Right renal pelvis (tissue), 4 donors: ENCODE measurements at places on chromosomes 7 and 10. TPM values are rescaled to one million over a fixed set of nuclear protein-coding genes. Genes with fewer than 3 reads are reported as not detected.

GRCh38 chr10:73803680-73804286, 7.6 kb downstream of the NDST2 start:
- no peak for DNase-seq

- no peak for DNase-seq
These were observed 77.9 kb upstream of the SAMD8 start for GRCh38 chr10:75033399-75034130.

- no peak for DNase-seq
These were observed 203.9 kb downstream of the TEX36 start for GRCh38 chr10:125479059-125479458.

The NOD1 gene
- 8.9 TPM for polyA plus RNA-seq

GRCh38 chr7:26691886-26692285, 172.5 kb downstream of the SKAP2 start:
- no peak for DNase-seq

DNA sequence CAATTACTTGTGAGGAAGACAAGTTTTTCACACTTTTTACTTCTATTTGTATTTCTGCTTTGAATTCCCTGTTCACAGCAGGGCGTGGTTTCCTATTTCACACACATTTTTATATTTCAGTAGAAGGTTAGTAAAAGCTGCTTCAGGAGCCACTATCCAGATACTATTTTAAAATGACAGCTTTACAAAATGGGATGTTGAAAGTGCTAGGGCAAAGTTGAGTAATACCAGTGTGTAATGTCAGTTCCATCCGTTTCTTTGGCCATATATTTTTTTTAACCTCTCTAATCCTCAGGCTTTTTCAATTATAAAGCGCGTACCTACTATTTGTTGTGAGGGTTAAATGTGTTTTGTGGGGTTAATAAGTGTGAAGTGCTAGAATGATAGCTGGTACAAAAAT, 276.6 kb downstream of the GPR158 start:
- no peak for DNase-seq

- no peak for DNase-seq
These were observed 19.6 kb upstream of the AGAP5 start for GRCh38 chr10:73717556-73717955.

DNA sequence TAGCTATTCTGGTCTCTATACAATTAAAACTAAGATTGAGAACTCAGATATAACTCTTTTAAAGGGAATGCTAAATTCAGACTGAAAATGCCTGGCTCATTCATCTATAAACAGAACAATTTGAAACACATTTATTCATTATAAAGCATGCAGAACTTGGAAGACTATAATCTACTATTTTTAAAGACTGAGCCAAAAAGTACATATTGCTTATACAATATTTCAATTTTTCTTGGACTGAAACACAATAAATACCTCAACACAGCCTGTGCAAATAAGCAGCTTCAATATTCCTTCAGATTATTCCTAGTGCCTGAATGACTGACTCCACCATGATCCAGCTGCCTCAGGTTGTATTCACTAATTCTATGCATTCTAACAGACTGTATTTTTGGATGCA, 15.5 kb upstream of the PHYH start:
- no peak for DNase-seq

GRCh38 chr10:64288404-64288803, 767.2 kb downstream of the REEP3 start:
- no peak for DNase-seq

- no peak for DNase-seq
These were observed 57.0 kb downstream of the KLRG2 start for GRCh38 chr7:139426258-139427028.

The WNT8B gene
- 1.3 TPM for polyA plus RNA-seq

GRCh38 chr10:22314852-22315251, 1.3 kb upstream of the COMMD3 start:
- DNase-seq, result no peak

DNA sequence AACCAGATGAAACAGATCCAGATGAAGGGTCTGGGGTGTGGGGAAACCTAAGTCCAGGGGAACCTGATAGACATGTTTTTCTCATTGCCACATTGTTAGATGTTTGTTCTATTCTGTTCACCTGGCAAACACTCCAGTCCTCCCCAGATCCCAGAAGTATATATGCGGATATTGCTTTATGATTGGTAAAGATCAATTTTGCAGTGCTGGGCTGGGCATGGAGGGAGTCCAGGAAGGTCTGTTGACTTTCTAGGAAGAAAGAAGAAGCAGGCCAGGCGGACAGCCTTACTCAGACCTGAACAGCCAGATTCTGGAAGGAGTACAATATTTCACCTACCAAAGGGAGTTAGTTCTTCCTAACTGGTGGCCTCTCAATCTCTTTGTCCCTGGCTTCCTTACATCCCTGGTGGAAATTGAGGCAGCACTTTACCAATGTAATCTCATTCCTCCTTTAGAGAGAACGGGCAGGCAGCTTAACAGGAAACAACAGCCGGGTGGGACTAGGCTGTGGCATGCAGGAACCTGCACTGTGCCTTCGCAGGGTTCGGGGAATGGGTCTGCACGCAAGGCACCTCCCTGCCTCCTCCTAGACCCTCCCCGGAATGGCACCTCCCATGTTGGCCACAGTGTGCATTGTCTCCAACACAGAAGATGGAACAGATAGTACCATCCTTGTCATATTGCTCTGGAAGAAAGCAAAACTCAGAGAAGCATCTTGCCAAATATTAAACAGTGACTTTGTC, 930 bp downstream of the GIMAP6 start:
- no peak for DNase-seq

DNA sequence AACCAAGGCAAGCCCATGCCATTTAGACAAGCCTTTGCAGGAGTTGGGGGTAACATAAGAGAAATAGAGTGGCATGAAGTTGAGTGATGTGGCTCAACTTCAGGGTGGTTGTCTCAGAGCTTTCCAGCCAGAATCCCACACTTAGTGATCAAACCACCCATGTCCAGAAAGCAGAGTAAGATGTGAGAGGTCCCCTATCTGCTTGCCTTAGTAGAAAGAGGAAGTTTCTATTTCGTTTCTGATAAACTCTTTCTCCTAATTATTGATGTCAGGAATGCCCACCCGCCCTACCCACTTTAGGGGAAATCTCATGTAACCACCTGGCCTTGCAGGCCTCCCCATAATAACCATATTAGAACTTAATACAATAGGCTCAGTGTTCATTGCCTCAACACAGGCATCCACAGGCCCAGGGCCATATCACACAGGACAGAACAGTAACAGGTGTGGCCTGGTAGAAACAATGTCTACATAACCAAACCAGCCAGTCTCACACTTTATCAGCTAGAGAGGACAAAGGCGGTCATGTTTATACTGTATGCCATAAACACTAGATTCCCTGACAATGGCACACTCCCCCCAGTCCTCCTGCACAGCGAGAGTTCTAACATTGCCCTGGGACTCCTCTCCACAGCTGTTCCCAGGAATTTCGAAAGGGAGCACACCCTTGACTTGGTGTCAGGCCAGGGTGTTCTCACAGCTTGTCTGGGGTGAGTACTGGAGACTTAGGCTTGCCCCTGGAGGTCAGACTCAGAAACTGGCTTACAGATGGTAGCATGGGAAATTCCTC, 364.4 kb downstream of the CXCL12 start:
- DNase-seq, result no peak

GRCh38 chr10:15485684-15486316, 114.7 kb upstream of the FAM171A1 start:
- no peak for DNase-seq

The HIPK2 gene
- polyA plus RNA-seq, result 98.6 TPM

DNA sequence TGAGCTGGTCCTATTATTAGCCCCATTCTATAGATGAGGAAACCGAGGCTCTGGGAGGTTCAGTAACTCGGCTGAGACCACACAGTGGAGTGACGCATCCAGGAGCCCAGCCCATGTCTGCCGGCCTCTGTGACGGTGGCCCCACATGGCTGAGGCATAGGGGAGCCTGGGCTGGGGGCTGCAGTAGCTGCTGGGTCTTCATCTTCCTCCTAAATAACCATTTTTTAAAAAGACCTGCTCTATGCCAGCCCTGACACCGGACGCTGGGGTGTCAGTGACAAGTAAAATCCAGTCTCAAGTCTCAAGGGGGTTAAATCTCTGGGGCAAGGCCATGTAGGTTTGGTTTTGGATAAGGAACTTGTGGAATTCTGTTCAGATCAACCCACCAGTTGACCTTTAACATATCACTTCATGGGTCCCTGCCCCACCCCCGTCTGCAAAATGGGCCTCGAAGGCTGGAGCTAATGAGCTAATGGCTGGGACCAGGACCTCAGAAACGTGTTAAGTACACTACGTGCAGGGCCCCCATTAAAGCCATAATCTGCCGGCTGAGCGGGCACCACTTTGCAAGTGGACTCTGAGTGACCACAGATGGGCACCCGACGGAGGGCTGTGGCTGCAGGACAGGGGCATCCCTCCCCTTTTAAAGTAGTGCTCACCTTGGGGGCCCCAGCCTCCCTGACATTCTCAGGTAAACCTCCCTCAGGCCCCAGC, 136.5 kb upstream of the UNC5B start:
- DNase-seq, result no peak

GRCh38 chr10:49414496-49414895, 18.6 kb upstream of the DRGX start:
- no peak for DNase-seq

DNA sequence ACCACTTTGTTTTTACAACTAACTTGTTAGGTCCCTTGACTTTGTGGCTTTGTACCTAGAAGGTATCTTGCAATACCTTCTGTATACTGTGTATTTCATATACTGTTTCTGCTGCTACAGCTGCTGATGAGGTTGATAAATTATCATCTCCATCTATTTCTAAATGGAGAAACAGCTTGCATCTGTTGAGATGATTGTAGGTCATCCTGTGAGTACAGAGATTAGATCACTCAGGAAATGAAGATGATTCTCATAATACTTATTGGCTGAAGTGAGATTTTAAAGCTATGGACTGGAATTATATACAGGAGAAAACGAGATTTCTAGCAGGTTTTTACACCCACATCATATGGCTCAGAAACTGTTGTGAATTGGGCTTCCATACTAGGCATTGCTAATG, 280.5 kb downstream of the KCND2 start:
- DNase-seq, result no peak

The LBX1 gene
- polyA plus RNA-seq, result not detected

DNA sequence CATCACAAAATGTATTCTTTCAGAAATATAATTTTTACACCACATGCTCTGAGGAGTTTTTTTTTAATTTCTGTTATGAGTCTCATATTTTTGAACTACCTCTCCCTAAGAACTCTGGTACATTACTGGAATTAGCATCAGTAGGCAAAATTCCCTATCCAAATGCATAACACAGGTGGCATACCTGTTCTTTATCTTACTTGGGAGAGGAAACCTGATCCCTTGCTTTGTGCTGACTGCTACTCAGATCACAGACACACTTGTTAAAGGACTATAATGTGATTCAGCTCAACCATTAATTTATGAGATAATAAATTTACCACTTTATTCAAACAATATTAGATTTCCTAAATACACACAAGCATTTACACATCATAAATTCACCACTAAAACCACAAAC, 617.2 kb downstream of the GRM8 start:
- no peak for DNase-seq

The BAMBI gene
- polyA plus RNA-seq, result 57.1 TPM

GRCh38 chr7:111164442-111164841, 73.5 kb downstream of the LRRN3 start:
- no peak for DNase-seq

DNA sequence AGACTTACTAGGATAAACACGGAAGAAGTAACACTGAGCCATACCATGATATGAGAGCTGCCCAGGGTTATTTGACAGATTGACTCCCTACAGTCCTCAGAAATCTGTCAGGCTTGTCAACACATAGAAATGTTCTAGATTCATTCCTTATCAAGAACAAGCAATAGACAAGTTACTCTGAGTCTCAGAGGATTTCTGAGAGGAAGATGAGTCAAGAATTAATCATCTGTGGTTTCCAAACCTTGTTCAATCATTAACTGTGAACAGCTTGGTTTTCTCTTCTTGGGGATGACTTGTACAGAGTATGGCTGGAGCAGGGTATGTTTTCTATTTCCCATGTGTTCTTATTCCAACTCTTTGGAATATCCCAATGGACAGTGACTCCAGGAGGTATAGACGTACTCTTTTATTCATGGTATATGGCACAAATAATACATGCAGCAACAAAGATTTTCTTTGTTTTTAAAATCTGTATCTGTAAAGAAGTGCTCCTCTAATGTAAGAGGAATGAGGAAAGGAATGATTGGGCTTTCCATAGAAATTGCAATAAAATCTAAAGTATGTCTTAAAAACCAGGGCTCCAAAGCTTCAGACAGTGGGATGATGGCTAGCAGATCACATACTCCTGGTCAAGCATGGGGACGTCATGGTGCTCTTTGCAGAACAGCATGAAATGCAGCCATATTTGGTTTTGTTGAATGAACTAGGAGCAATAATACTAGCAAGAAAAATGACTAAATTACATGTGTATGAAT, 11.9 kb upstream of the SFR1 start:
- DNase-seq, result no peak

GRCh38 chr10:51691135-51691534, 8.3 kb downstream of the CSTF2T start:
- DNase-seq, result no peak

- no peak for DNase-seq
These were observed 166.7 kb upstream of the NRP1 start for GRCh38 chr10:33501161-33501560.

The ABCC2 gene
- 8.3 TPM for polyA plus RNA-seq

The GIMAP1 gene
- 3.4 TPM for polyA plus RNA-seq

DNA sequence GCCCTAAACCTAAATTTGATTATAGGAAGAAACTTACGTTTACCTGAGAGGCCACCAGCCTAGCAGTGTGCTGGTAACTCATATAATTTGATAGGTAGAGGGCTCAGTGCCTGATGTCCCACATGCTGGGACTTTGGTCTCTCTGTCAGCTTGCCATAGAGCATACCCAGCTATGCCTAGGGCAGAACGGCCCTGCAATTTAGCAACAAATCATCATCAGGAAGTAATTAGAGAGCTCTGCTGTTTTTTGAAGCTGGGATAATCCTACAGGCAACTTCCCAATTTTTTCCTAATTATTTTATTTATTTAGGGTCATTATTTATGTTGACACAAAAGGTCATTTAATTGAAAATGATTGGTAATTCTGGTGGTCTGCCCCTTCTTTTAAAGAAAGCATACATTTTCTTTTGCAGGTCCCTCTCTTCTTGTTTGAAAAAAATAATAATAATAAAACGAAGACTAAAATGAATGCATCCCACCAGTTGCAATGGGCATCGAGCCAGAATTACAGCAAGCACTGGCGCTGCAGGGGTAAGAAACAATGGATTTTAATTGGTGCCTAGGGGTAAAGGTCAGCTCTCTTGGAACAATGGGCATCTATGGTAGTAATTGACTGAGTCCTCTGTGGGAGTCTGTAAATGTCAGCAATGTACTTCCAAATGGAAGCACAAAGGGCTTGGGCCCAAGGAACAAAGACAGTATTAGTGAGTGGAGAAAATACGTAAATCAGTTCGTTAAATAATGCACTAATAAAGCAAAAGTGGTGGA, 348.0 kb downstream of the SORCS1 start:
- DNase-seq, result no peak
